ENCODE measurements at places on chromosomes 2 and 18. TPM values are rescaled to one million over a fixed set of nuclear protein-coding genes. Genes with fewer than 3 reads are reported as not detected.

The PLB1 gene
- 0.25 TPM for polyA plus RNA-seq

The HTR2B gene
- 0.15 TPM for polyA plus RNA-seq

The SERPINB10 gene
- not detected for polyA plus RNA-seq

The HSBP1L1 gene
- 28.7 TPM for polyA plus RNA-seq

The HRH4 gene
- not detected for polyA plus RNA-seq

The CNDP1 gene
- not detected for polyA plus RNA-seq

The MSH6 gene
- 43.3 TPM for polyA plus RNA-seq

The SPDYA gene
- polyA plus RNA-seq = 1.2 TPM

The ZEB2 gene
- polyA plus RNA-seq = 26.2 TPM

The ENOSF1 gene
- 18.0 TPM for polyA plus RNA-seq

The EFR3B gene
- 0.75 TPM for polyA plus RNA-seq

The NEDD4L gene
- polyA plus RNA-seq = 3.2 TPM

The SOX11 gene
- 0.13 TPM for polyA plus RNA-seq

The TRIM43 gene
- not detected for polyA plus RNA-seq

The ADRA2B gene
- polyA plus RNA-seq = not detected

The KHK gene
- polyA plus RNA-seq = 0.24 TPM

The FRZB gene
- not detected for polyA plus RNA-seq

The DAW1 gene
- polyA plus RNA-seq = 1.1 TPM

The SGO2 gene
- 11.7 TPM for polyA plus RNA-seq

The UGT1A8 gene
- polyA plus RNA-seq = not detected

The GAREM1 gene
- 0.19 TPM for polyA plus RNA-seq

The PTPRM gene
- 30.9 TPM for polyA plus RNA-seq

Measured in GM23248 (cell line).